ENCODE measurements at places on chromosomes 11 and 22.

DNA sequence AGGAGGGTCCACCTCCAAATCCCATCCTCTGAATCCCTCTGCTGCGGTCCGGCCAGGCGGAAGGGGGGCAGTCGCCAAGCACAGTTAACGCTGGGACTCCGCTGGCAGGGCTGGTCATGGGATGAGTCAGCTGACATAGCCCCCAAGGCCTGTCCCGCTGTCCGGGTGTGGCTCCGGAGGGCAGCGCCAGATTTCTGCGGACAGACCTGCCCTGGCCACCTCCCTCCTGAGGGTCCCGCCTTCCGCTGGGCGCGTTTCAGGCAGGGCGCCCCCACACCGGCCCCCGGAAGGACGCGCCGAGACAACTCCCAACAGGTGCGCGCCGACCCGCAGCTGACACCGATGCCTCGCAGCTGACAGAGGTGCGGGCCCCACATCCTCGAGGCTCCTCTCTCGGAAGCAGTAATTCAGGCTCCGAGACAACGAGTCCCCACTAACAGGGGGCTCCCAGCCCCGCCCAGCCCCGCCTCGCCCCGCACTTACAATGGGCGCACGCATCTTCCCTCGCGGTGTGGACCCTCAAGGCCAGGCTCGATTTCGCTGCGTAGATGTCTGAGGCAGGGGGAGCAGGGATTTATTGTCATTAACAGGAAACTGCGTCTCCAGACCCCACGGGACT, 607 bp downstream of the PLAAT3 start:
- no peak for DNase-seq

- DNase-seq: no peak
Observed at GRCh38 chr11:47305734-47306483, 36.0 kb downstream of the MADD start.

GRCh38 chr11:66373265-66373664, 1.7 kb upstream of the SLC29A2 start:
- no peak for DNase-seq

- no peak for DNase-seq
Observed at GRCh38 chr11:111925953-111926352, 7.2 kb downstream of the C11orf52 start.

GRCh38 chr11:44793350-44794090, 66.8 kb downstream of the TSPAN18 start:
- no peak for DNase-seq

DNA sequence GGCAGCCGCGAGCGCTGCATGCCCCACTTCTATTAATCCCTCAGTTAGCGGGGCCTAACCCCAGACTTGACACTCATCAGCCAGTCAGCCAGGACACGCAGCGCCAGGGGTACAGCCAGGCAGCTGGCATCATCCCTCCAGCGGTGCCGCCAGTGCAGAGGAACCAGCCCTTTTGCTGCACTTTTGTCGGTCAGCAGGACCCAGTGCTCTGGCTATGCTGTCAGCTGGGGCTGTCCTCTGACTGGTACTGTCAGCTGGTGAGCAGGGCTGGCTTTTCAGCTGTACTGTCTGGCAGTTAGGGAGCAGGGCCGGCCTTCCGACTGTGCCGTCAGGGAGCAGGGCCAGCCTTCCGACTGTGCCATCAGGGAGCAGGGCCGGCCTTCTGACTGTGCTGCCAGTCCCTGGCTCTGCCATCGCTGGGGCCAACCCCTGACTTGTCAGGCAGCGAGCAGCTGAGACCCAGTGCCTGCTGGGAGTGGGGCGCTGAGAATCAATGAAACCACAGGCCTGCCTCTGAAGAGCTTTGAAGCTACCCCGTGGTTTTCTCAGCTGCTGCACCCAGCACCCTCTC, 115.4 kb downstream of the KIAA1671 start:
- peak; percentile 52 for DNase-seq

- DNase-seq: no peak
Observed at GRCh38 chr22:37909766-37910165, 3.7 kb downstream of the MICALL1 start.

GRCh38 chr22:25492841-25493734, 71.4 kb upstream of the GRK3 start:
- no peak for DNase-seq

DNA sequence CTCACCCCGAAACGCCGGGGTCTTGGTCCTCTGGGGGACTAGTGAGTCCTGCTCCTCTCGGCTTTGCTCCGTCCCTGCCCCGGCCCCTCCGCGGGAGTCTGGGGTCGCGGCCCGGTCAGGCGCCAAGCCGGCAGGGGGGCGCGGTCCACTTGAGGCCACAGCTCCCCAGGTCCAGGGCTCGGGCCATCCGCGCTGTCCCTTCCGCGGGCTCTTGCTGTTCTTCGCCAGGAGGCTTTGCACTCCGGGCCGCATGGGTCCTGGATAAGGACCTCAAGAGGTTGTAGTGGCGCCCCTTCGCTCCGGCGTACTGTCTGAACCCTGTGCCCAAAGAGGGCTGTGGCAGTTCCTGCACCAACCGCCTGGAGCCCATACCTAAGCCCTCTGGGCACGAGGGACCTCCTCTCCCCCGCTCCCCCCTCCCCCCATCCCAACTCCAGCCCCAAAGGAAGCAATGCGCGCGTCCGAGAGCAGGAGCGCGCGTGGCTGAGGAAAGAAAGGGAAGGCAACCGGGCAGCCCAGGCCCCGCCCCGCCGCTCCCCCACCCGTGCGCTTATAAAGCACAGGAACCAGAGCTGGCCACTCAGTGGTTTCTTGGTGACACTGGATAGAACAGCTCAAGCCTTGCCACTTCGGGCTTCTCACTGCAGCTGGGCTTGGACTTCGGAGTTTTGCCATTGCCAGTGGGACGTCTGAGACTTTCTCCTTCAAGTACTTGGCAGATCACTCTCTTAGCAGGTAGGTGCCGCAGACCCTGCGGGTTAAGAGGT, at the start of gene ADM:
Gene ADM (plus strand): TSS at position 579 of the 767 bp plus-strand sequence. CDS start 628 bp downstream, outside the sequence.
- DNase-seq: no peak

GRCh38 chr22:47552541-47553205, 790.2 kb downstream of the TBC1D22A start:
- DNase-seq: no peak

GRCh38 chr11:17014833-17015626, 816 bp upstream of the PLEKHA7 start:
- DNase-seq: peak; percentile 12

DNA sequence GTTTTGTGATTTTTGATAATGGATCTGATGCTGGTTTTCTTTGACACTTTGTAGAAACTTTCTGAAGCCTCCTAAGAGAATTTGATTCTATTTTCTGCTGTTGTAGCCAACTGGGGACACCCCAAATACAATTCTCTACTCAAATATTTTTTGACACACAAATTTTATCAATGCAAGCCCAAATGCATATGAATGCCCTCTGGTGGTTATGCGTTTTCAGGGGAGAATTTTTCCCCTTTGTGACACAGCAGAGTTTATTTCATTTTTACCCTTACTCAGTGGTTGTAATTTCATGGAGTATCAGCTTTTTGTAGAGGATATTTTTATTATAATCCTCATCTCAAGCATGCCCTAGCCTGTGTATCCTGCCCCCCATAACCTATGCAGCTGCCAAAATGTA, 44.7 kb upstream of the MTMR2 start:
- DNase-seq: no peak

- no peak for DNase-seq
Observed at GRCh38 chr11:46917109-46917761, 1.1 kb downstream of the LRP4 start.

GRCh38 chr22:31212783-31213629, 908 bp downstream of the LIMK2 start:
- DNase-seq: no peak

- DNase-seq: no peak
Observed at GRCh38 chr11:123718063-123718462, 23.4 kb downstream of the ZNF202 start.

- no peak for DNase-seq
Observed at GRCh38 chr11:91986218-91986617, 238.4 kb upstream of the FAT3 start.

DNA sequence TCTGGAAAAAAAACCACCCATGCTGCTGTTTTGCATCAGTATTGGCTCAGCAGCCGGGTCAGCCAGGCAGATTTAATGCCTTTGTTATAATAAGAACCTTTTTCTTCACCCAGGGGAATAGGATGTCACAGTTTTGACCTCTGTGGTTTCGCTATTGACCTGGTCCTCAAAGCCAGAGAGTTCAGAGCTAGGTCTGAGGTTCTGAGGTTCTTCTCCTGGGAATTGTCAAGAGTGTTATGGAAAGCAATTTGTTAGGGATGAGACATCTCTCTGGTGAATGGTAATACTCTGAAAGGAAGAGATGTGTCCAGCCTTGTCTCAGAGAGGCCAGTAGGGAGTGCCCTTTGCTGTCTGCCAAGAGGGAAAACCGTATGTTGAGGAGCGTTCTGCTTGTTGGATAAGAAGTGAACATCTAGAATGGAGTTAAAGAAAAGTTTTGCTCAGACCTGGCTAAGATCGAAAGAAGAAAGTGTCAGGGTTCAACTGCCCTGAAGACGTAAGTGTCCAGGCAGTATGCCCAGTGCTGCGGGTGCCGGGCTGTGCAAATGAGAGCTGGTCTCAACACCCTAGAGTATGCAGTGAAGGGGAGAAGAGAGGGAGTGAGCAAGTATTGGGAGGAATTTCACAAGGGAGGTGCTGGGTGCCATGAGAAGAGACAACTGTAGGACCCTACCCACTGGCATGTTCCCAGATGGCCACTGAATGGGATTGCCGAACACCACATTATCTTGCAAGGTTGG, 150.9 kb upstream of the TTC12 start:
- no peak for DNase-seq

- no peak for DNase-seq
Observed at GRCh38 chr11:65560555-65561418, 2.6 kb upstream of the LTBP3 start.

GRCh38 chr11:34449013-34449412, 10.3 kb downstream of the CAT start:
- no peak for DNase-seq

- no peak for DNase-seq
Observed at GRCh38 chr22:42794551-42795510, 62.2 kb downstream of the ARFGAP3 start.

- no peak for DNase-seq
Observed at GRCh38 chr11:26905368-26905767, 88.5 kb upstream of the FIBIN start.

- no peak for DNase-seq
Observed at GRCh38 chr11:111059726-111060125, 185.8 kb upstream of the POU2AF2 start.

DNA sequence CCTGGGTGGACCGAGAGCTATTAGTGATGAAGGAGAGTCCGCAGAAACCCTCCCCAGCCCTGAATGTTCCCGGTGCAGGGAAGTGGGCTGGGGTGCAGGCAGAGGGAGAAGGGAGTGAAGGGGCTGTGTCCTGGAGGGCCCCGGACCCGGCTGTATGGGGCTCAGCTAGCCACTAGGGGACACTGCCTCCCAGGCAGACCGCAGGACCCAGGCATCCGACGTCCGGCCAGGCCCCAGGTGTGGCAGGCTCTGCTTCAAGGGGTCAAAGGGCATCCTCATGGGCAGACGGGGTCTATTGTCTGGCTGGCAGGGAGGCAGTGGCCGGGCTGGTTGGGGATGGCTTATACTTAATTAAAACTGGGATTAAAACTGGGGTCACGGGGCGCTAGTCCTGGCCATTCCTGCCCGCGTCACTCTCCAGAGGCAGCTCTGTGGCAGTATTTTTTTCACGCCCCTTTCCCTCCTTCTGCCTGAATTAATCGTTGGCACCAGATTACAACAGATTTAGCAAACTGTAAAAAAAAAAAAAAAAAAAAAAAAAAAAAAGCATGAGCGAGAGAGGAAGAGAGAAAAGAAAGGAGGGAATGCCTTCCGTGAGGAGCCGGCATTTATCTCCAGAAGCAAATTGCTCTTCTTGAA, 5.1 kb downstream of the FLRT1 start:
- DNase-seq: no peak

- DNase-seq: peak; percentile 75
Observed at GRCh38 chr22:50016988-50017700, 4.6 kb upstream of the IL17REL start.

DNA sequence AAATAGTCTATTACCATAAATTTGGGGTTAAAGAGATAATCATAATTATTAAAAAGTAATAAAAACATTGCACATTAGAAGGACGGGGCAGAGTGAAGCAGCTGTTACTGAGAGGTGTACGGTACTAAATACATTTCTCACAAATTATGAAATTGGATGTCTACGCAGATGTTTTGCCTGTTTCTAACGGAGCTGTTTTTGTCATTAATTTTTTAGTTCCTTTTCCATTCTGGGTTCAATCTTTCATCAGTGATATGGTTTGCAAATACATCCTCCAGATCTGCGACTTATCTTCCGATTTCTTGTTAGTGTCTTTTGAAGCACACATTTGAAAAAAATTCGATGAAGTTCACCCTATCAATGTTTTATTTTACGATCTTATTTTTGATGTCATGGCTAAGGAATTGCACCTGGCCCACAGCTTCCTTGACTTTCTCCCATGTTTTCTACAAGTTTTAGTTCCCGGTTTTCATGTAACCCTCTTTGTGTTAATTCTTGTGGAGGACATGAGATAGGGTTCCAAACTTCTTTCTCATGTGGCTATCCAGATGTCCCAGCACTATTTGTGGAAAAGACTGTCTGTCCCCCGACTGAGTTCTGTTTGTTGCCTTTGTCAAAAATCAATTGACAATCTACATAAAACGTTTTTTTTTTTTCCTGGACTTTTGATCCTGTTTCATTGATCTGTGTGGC, 21.3 kb upstream of the KRTAP5-6 start:
- DNase-seq: no peak

GRCh38 chr11:100774132-100774531, 87.0 kb downstream of the ARHGAP42 start:
- no peak for DNase-seq

GRCh38 chr11:97019754-97020153, 629.9 kb downstream of the JRKL start:
- DNase-seq: no peak

DNA sequence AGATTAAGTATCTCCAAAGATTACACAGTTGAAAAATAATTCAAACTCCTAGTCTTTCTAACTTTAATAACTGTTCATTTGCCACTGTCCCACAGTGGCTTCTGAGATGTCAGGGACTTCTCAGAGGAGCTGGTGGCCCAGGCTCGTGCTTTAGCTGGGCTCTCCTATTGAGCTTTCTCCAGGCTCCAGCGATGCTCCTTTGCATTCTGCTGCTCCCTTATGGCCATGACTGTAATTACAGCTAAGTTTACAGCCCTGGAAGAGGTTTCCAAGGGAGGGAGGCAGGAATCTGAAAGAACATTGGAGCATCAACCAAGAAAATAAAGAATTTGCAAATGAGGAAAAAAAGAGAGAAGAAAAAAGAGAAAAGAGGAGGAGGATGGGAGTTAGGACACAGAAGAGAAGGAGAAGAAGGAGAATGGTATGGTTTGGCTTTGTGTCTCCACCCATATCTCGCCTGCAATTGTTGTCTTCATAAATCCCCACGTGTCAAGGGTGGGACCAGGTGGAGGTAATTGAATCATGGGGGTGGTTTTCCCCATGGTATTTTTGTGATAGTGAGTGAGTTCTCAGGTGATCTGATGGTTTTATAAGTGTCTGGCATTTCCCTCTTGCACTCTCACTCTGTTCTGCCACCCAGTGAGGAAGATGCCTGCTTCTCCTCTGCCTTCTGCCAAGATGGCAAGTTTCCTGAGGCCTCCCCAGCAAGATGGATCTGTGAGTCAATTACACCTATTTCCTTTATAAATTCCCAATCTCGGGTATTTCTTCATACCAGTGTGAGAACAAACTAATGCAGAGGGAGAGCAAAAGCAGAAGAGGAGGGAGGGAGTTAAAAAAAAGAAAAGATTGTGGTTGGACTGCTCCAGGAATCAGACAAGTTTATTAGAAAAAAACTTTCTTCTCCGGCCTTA, 857.0 kb downstream of the KCNA4 start:
- DNase-seq: no peak

GRCh38 chr22:44793506-44794172, 41.3 kb downstream of the ARHGAP8 start:
- DNase-seq: no peak
